ENCODE measurements at places on chromosomes 7 and 10.

GRCh38 chr10:131739206-131739605 lies 161.6 kb upstream of the PPP2R2D start:
- DNase-seq = no peak

GRCh38 chr10:113683300-113683699 lies 3.6 kb downstream of the CASP7 start:
- no peak for DNase-seq

DNA sequence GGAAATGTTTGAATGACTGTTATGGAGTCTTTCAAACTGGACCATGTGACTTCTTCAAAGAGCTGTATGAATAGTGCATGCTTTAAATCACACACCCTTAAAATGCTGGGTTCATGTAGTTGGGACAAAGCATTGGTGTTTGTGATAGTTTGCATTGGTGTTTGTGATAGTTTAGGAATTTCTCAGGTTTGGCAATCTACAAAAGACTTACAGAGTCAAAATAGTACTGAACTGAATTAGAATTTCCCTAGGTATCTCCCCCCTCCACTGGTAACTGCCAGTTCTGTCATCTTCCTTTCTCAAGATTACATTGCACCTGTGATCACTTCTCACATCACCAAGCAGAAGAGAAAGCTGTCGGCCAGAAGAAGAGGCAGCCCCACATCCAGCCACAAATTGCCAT lies 261.1 kb downstream of the GATA3 start:
- no peak for DNase-seq

- no peak for DNase-seq
Measured at GRCh38 chr7:77404641-77405040, 11.5 kb downstream of the GSAP start.

DNA sequence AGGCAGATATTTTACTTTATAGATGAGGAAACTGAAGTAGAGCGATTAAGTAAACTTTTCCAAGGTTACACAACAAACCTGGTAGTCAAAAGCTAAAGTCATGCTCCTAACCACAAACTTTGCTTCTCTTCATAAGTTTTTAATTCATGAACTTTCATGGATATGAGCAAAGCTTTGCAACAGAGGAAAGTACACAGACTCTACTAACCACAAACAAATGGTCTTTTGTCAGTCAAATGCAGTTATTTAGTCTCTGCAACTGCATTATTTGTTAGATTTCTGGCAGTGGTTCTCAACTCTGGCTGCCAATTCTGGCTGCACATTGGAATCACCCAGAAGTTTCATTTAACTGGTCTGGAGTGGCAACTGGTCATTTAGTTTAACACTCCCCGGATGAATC lies 140.6 kb upstream of the TMEM168 start:
- DNase-seq = no peak

- no peak for DNase-seq
Measured at GRCh38 chr7:89927762-89928161, 226.5 kb upstream of the STEAP1 start.

DNA sequence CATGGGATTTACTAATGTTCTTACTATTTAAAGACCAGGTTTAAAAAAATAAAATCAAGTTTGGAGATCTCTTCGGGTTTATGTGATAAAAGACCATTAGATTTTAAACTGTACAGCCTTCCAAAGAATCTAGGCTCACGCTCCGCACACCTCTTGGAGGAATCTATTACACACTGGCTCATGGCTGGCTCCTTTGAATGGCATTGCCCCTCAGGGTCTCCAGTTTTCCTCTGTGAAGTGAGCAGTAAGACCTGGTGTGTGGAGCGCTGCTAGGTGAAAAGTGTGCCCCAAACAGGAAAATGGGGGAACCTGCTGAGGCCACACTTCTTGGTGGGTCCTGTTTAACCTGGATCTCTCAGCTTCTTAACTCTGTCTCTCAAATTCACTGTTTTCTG lies 142.3 kb downstream of the KAT6B start:
- DNase-seq = no peak

DNA sequence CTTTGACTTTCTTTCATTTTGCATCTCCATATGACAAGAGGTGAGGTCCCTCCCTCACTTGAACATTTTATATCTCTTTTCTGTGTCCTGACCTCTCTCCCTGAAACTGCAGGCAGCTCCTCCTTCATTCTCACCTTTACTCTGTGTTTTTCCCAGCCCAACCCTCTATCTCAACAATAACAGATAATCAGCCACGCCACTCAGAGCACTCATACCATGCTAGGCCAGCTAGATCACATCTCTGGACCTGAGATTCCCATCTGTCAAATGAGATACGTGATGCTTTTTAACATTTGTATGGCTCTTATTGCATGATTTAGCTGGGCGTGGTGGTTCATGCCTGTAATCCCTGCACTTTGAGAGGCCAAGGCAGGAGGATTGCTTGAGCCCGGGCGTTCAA lies 63.1 kb upstream of the PDCD4 start:
- no peak for DNase-seq

DNA sequence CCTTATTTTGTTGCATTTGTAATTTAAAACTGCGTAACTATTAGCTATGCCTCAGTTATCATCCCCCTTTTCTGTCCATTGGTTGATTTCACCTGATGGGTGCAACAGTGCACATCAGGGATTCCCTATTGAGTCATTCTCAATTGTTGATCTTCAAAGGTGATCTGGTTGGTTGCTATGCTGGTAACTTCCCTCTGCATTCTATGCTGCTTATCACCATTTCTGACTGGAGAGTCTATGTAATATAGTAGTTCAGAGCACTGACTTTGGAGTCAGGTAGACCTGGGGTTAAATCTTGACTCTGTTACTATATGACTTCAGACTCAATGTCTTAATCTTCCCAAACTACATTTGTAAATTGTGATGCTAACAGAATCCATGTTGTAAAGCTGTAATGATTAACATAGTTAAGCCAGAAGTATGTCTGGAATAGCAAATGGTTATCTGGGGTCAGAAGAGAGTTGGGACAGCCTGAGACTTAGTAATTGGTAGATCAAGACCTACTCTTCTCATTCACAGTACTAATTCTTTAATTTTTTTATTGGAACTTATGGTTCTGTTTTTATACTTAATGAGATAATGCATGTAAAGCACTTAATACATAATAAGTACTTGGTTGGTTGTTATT lies 38.1 kb downstream of the EXOC6 start:
- DNase-seq = no peak

DNA sequence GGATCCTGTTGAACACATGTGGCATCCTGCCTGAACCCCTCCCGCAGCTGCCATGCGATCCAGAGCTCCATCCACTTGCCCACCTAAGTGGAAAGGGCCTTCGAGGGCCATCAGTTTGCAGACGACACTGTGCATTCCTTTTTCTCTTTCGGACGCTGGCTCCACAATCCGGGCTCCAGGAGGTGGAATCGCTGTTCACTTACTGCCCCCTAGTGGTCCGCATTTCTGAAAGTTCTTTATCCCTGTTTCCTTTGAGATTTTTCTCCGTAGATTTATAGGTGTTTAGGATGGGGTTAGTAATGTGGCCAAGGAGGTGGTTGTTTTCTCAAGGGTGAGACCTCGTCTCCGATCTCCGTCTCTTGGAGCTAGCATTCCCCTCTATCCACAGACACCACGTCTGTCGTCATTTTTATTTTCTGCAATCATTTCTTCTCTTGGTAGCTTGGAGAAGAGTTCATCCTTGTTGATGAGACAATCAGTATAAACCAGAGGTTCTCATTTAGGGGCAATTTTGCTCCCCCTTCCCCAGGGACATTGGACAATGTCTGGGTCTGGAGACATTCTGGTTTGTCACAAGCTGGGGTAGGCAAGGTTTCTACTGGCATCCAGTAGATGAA lies 204.6 kb downstream of the ARHGAP21 start:
- DNase-seq = no peak

DNA sequence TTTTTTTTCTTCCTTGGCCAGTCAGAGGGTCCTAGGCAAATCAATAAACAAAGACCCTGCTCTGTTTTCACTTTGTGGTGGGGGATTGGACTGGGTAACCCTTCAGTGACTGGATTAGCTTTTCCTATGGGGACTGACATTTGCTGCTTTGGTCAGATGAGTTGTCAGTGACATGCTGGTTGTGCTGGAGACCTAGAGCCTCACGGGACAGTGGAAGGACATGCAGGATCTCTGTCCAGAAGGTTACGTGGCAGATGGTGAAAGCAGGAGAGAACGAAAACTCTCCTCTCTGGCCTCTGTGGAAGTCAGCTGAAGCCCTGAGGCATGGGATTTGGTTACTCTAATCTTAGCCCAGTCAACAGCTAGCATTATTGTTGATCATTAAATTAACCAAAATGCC lies 90.0 kb upstream of the BMPER start:
- no peak for DNase-seq

- DNase-seq = no peak
Measured at GRCh38 chr10:130737621-130738020, 573.9 kb downstream of the TCERG1L start.

- no peak for DNase-seq
Measured at GRCh38 chr7:149544028-149544427, 46.4 kb upstream of the ZNF746 start.

DNA sequence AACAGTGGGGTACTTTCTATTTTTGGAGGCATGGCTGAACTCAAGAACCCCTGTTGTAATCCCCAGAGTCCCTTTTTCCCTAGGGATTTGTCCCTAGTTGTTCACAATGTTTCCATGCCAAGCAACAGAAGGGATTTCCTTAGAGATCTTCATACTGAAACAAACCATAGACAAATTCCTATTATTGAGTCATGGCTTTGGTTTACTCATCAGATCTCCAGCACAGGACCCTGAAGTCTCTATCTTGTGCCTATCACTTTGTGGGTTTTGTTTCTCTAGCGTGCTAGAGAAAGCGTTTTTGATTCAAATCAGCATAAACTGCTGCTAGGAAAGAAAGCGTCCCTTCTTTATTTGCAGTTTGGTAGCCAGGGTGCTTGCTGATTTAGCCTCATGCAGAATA lies 165.0 kb downstream of the BAMBI start:
- DNase-seq = no peak

GRCh38 chr7:112137141-112138101 lies 68.8 kb downstream of the DOCK4 start:
- DNase-seq = no peak

- DNase-seq = no peak
Measured at GRCh38 chr7:11228515-11228914, 254.8 kb downstream of the PHF14 start.

DNA sequence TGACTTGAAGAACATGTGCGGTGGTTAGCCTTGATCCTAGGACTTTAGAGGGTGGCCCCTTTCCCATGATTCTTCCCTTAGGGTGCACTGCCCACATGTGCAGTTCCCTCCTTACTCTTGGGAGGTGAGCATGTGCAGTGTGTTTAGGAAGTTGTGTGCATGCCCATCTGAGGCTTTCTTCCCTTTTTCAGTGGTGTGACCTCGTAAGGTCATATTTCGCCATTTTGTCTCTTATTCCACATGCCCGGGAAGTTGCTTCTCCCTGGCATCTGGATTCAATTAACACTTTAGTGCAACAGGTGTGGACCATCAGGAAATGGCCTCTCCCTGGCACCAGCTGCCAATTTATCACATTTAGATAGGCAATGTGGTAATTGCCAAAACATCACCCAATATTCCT lies 380.6 kb upstream of the VSTM2A start:
- no peak for DNase-seq

DNA sequence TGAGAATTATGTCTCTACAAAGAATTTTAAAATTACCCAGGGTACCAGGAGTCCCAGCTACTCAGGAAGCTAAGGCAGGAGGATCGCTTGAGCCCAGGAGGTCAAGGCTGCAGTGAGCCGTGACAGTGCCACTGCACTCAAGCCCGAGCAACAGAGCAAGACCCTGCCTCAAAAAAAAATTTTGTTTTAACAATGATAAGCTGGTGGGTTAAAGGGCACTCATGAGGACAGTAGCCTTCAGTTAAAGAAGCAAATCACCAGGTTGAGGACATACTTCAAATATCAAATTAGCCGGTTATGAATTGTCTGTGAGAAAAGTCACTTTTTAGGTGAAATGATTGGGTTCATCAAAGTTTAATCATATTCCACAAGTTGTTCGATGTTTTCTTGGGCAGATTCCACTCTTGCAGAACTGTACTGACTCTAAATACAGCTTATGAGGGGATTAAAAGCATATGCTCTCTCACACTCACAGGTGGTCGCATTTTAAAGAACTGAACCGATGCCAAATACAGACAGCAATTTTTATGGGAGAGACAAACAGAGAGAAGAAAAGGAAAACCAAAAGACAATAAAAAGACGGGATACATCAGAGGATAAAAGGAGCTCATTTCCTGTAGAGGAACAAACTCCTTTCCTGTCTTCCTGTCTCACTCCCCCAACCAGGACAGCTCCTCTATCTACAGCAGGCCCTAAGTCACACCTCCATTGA lies 582.8 kb upstream of the NRP1 start:
- DNase-seq = no peak

DNA sequence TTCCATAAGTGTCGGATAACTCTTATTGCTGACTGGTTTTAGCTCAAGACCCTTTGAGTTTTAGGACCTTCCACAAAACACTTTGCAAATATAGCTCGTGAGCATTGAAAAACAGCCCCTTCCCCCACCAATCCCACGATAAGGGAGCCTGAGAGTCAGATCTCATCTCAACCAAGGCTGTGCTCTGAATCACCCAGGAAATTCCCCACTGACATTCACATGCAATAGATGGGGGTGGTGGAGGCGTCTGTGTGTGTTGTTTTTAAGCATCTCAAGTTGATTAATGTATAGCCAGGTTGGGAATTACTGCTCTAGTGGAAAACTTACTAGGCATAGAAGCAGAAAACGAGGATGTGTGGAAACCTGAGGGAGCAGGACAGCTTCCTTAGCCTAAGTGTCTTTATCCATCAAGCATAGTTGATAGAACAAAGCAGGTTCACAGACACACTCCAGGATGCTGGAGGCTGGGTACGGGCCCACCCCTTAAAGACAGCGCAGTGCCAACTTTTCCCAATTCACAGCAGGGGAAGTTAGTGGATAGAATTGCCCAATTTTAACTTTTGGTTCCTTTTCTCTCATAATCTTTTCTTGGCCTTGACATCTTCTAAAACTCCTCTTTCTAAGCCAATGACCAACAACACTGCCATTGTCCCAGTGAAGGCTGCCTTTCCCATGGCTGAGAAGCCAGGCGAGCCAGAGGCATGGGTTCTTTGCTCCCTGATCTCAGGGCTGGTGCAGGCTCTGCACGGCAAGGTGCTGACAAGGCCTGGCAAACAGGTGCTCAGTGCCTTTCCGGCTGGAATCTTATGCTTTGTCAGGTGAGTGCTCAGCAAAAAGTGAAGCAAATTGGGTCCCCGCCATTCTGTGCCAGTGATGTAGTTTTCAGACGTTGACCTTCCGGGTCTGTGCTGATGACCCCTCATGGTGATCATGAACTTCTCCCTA lies 98.5 kb upstream of the INSIG1 start:
- DNase-seq = no peak

GRCh38 chr7:154881526-154881925 lies 121.4 kb downstream of the PAXIP1 start:
- DNase-seq = no peak

All from bone marrow (tissue), 2 donors.